ENCODE measurements at places on chromosomes 5 and 9. TPM values are rescaled to one million over a fixed set of nuclear protein-coding genes. Genes with fewer than 3 reads are reported as not detected.

The CFAP157 gene
- 2.4 TPM for polyA plus RNA-seq

The GFPT2 gene
- polyA plus RNA-seq, result 12.2 TPM

DNA sequence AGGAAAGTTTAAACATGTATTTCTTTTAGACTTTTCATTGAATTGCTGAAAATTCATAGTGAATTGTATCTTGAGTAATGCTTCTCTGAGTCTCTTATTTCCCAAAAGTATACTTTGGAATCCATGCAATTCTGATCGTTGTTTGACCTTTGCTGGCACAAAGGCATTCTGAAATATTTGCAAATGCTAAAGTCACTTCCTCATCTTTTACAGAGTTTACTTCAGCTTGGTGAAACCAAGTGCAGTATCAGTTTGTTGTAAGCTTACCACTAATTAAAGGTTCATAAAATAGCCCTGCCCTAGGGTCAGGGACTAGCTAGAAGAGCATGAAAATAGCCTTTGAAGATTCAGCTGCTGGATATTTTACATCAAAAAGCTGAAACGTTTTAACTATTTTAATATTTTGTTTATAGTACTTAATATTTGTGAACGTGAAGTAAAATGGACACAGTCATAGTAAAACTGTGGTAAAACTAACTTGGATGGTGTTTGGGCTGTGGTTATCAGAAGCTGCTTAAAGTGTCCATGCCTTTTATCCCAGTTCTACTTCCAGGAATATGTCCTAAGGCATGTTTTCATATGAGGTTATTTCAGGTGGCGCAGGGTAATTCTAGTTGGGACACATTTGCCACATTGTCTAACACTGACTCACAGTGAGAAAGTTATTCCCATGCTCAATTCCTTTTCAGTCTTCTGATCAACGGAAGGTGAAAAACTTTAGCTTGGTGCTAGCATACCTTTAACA, 45.3 kb downstream of the SLC22A5 start:
- H3K27me3 ChIP-seq, result no peaks in the 10 kb centered on the region
- no peaks in the 10 kb centered on the region for H3K36me3 ChIP-seq
- H3K27ac ChIP-seq, result no peak overlapping the region
- peaks cover 35% of the 10 kb centered on the region for H3K4me1 ChIP-seq
- H3K4me3 ChIP-seq, result no peak overlapping the region

The WDR31 gene
- 2.2 TPM for polyA plus RNA-seq

- no peaks in the 10 kb centered on the region for H3K4me1 ChIP-seq
- no peaks in the 10 kb centered on the region for H3K36me3 ChIP-seq
- no peaks in the 10 kb centered on the region for H3K27me3 ChIP-seq
- no peak for DNase-seq
Measured at GRCh38 chr5:94345257-94345656, 273.1 kb downstream of the KIAA0825 start.

The CDX1 gene
- 0.12 TPM for polyA plus RNA-seq

The ANGPTL2 gene
- polyA plus RNA-seq, result 55.7 TPM

DNA sequence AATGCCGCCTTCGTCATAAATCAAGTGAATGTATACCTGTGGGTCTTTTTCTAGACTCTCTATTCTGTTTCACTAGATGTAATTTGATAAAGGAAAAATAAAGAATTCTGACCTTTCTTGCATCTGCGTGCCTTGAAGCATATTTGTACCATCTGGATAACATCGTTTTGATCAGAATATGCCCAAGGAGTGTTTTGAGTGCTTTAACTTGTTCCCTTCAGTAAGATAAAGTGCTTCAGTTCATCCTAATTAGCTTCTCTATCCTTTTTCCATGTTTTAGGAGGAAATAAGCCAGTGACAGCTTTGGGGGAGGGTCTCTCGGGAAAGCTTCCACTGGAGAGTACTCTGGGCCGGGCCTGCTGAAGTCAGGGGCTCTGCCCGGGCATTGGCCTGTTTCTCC, 113.5 kb upstream of the DAP start:
- H3K36me3 ChIP-seq, result no peaks in the 10 kb centered on the region
- no peak overlapping the region for H3K27ac ChIP-seq
- peaks cover 4% of the 10 kb centered on the region for H3K4me1 ChIP-seq

DNA sequence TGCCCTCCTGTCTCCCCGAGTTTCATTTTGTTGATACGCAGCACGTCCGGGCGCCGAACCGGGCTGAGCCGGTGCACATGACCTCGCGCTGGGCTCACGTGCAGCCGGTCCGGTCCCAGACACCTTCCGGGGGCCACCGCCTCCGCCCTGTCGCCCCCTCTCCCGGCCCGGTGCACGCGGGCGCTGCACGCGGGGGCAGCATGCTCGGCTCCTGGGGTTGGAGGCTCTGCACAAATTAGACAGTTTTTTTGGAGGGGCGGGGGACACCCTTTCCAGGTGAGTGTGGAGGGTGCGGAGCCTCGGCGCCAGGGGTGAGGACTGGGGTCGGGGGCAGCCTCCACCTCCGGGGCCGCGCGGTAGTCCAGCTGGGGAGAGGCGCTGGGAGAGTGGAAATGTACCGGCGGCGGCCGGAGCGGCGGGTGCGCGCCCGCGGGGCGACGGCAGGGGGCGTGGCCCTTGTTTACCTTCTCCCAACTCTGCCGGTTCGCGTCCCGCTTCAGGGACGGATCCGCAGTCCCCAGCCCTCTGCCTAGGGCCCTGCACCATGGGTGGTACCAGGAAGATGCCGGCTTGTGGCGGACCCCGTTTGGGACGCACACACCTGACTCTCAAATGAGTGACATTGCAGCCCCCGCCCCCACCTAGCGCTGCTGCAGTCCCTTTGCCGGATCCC, 1.1 kb downstream of the JADE2 start:
- H3K4me1 ChIP-seq, result peaks cover 24% of the 10 kb centered on the region
- DNase-seq, result peak; percentile 49
- H3K4me3 ChIP-seq, result peak overlapping the region; percentile 64
- H3K27me3 ChIP-seq, result peaks cover 54% of the 10 kb centered on the region
- H3K27ac ChIP-seq, result peak overlapping the region; percentile 51

DNA sequence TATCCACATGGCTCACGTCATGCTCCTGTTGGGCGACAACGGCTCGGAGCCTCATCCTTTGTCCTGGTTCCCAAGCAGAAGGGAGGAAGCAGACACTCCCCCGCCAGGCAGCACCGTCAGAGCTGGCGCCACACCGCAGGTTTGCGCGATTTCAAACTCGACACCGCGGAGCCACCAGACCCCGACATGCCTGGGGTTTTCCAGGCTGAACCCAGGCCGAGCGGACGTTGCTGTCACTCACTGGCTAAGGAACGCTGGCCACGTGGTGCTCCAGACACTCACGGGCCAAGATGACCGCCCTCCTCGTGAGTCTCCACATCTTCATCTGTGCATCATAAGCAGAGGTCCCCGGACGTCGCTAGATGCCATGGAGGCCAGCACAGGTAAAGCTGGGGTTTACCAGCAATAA, 9.0 kb downstream of the TERT start:
- H3K4me1 ChIP-seq, result no peaks in the 10 kb centered on the region
- H3K36me3 ChIP-seq, result no peaks in the 10 kb centered on the region
- H3K27me3 ChIP-seq, result no peaks in the 10 kb centered on the region
- H3K27ac ChIP-seq, result no peak overlapping the region
- H3K4me3 ChIP-seq, result no peak overlapping the region

DNA sequence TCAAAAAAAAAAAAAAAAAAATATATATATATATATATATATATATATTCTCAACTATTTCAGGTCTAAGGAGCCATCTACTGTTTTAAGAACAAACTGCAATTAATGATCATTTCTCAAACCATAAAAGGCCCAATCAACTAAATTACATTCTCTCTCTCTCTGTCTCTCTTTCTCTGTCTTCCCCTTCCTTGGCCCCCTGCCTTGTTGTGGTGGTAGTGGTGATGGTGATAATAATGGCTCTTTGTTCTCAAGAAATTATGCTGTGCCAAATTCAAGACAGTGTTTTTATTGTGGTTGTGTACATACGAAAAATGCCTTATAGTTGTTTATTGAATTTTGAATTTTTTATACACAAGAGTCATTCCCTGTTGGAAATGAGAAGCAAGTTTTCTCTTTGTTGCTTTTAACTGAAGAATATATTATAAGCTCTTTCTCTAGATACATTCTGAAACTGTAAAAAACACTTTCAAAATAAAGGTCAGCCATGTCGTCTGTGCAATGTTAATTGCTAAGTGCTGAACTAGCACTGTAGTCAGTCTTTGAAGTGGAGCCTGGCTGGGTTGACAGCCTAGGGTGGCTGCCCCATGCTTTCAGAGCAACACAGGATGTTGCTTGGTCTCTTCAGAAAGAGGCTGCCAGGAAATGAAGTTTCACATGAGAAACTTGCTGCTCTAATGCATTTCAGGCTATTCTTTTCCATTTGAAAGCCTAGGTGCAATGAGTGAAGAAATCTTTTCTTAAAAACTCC, 96.0 kb downstream of the HINT1 start:
- DNase-seq, result peak; percentile 22
- no peaks in the 10 kb centered on the region for H3K36me3 ChIP-seq
- H3K4me3 ChIP-seq, result no peak overlapping the region
- no peak overlapping the region for H3K27ac ChIP-seq
- no peaks in the 10 kb centered on the region for H3K4me1 ChIP-seq
- H3K27me3 ChIP-seq, result no peaks in the 10 kb centered on the region

The DRD1 gene
- not detected for polyA plus RNA-seq

- peaks cover 8% of the 10 kb centered on the region for H3K4me1 ChIP-seq
- H3K36me3 ChIP-seq, result peaks cover 11% of the 10 kb centered on the region
- peak overlapping the region; percentile 96 for H3K4me3 ChIP-seq
- H3K27me3 ChIP-seq, result no peaks in the 10 kb centered on the region
- H3K27ac ChIP-seq, result peak overlapping the region; percentile 99
Measured at GRCh38 chr5:97181856-97182545, 1.0 kb downstream of the RIOK2 start.
